ENCODE measurements at places on chromosomes 16 and 17.

DNA sequence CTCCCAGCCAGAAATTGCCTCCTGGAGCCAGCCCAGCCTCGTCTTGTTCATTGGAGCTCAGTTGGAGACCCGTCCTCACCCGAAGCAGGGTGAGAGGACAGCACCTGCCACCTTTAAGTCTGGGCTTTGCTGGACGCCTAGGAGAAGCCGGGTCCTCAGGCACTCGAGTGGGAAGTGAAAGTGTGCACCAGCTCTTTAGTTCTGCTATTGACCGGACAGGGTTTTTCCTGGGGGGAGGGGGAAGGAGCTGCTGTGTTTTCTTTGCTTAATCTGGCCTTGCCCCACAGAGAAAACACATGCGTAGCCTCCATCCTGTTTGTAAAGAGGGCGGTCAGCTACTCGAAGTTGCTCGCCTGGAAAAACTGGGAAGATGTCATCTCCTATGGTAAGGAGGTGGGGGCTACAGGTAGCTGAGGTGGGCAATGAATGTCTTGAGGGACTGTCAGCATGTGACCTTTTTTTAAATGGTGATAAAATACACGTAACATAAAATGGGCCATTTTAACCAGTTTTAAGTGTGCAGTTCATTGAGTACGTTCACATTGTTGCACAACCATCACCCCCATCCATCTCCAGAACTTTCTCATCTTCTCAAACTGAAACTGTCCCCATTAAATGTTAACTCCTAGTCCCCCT, 34.4 kb downstream of the CMIP start:
- no peak for DNase-seq

DNA sequence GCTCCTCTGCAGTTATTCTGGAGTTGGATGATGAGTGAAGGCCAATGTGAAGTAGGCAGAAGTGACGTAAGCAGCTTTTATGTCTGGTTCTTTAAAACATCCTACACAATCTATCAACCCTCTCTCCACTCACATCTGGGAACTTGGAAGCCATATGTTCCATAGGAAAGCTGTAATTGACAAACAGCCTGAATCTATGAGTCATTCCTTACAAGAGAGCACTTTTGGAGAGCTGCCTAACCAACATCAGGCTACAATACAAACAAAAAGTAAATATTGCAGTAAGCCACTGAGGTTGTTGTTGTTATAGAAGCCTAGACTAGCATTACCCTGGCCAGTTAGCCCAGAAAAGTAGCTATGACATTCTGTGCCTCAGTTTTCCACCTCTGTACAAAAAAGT, 5.9 kb downstream of the CCL7 start:
- no peak for DNase-seq

- no peak for DNase-seq
These were observed 401.7 kb upstream of the MAF start for GRCh38 chr16:80002261-80002660.

DNA sequence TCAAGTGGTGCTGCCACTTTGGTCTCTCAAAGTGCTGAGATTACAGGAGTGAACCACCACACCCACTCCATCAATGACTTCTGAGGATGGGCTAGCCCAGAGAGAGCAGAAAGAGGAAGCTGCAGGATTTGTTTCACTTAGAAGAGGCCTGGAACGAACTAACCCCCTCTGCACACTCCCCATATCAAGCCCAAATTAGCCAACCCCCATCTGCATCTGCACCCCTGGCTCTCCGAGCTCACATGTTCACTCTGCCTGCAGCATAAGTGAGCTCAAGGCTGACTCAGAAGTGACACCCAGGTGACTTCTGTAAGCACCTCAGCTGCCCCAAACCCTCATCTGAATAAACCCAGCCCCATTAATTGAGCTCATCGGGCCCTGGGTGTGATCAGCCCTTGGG, 4.8 kb downstream of the SCNN1G start:
- no peak for DNase-seq

DNA sequence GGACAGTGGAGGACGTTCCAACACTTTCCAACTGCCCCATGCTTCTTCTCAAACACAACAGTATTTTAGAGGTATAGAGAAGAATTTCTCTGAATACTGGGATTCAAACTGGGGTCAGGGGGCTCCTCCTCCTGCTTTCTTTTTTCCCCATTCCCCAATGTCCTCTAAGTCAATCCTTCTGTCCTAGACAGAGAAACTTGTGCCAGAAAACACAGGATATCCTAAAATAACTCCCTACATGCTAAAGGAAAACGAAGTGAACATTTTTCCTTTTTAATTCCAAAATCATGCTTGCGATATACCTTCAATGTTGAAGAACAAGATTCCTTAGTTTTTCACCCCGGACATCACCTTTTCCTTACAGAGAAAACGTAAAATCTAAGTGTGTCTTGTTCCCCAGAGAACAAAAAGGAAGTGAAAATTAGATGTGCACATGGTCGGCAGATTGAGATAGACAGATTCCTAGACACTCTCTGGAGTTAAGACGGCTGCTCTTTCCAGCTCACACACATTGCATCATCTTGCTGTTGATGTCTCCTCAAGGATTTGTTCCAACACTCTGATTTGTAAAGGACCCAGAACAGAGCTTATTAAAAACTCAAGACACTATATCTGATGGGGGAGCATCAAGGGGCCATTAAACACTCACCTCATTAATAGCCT, 228.2 kb downstream of the GRIN2A start:
- DNase-seq, result no peak

DNA sequence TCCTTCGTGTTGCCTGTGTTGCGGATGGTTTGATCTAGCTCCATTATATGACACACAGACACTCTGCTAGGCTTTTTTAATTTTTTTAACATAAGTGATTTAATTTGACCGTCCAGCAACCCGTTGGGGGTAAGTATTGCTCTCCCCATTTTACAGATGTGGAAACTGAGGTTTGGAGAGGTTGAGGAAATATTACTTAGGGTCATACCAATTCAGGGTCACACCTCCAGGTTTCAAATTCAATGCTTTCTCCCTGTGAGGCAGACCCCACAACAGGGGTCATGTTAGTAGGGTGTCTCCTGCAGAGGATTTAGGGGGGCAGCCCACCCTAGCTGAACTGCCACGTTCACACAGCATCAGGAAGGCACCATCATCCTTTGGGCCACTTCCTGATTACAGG, 179.4 kb downstream of the COPRS start:
- no peak for DNase-seq

DNA sequence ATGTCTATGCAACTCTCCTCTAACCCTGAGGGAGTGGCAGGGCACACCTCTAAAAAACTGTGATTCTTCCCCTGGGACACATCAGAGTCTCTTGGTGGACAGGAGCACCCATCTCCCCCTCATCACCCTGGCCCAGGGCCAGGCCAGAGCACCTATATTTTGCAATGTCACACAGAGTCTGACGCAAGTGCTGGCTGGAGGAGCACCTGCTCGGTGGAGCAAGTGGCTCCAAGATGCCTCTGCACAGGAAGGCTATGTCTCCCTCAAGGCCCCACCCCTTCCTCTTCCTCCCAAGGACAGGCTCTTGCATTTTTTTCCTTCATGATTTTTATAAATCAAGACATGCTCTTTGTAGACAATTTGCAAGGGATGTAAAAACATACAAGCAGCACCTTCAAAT, 13.3 kb downstream of the SNN start:
- no peak for DNase-seq

DNA sequence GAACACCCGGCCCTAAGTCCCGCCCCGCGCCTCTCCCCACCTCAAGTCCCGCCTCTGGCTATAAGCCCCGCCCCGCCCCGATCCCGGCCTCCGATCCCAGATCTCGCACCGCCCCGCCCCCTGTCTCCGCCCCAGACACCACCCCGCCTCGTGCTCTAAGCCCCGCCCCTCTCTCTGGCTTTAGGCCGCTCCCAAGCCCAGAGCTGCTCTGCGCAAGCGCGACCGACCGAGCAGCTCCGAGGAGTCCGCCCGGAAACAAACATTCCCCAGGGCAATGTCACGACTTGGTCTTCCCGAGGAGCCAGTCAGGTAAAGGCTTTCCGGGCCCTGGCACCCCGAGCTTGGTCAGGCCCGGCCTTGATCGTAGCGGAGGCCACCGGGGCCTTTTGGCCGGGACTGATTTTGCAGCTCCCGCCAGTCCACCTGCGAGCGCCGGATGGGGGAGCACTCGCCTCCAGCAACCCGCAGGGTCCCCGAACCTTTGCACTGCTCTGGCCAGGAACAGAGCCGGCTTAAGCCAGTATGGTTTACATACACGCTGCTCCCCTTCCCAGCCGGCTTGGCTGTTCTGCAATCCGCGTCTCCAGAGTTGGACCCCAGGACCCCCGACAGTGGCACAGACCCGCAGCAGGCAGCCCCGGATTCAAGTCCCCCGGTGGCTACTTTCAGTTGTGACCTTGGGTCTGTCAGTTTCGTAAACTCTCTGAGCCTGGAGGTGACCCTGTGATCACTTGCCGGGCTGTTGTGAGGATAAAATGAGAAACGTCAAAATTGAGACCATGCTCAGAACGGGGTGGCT, at the start of gene NUDT7:
NUDT7 (plus strand) TSS at position 206 of the 799 bp plus-strand sequence; CDS start at position 275, 69 bp downstream.
- peak; percentile 99 for DNase-seq

DNA sequence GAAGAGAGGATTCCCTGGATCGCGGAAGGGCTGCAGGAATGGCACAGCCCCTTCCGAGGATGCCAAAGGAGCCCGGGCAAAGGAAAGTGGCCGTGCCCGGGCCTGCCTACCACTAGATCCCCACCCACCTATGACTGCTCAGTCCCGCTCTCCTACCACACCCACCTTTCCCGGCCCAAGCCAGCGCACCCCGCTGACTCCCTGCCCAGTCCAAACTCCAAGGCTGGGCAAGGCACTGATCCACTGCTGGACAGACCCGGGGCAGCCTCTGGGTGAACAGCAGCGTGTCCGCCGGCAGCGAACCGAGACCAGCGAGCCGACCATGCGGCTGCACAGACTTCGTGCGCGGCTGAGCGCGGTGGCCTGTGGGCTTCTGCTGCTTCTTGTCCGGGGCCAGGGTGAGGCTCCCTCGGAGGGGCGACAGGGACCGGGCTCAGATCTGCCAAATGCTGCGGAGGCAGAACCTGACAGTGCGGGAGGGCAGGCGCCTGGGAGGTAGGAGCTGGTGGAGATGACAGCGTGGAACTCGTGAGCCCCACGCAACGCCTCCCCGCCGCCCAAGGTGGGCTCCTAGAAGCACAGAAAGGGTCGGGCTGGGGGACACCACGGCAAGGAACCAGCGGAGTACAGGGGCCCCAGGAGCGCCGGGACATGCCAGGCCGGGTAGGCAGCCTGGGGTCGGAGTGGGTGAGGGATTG, at the start of gene CES2:
CES2 (plus strand) TSS at position 203 of the 698 bp plus-strand sequence; CDS start at position 323, 120 bp downstream.
- DNase-seq, result peak; percentile 21

DNA sequence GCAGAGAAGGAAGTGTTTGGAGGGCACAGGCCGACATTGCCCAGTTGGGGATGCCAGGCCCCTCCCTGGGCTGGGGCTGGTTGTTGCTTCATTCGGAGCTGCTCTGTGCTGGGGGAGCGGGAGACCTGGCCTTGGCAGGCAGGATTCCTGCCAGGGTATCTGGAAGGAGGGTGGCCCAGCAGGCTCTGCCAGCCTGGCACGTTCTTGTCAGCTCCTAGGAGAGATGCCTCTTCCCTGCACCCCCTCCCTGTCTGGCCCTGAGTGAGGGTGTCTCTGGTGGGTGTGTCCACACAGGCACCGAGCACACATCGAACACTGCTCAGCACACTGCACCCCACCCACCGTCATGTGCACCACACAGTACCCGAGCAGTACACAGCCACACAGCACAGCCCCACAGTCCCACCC, 35.2 kb downstream of the ARHGAP23 start:
- no peak for DNase-seq

DNA sequence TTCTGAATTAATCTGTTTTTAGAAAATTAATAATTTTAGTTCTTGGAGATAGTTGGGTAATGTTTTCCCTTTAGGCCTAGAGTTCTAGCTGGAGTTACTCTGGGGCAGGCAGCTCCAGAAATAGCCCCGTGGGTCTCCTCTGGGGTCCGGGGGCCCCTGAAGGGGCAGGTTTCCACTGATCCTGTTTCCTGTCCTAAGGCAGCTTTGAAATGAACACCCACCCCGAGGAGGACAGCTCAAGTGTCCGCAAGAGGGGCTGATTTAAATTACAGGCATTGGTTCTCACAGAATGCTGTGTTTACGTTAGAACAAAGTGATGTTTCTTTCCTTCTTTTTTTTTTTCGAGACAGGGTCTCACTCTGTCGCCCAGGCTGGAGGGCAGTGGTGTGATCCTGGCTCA, 23.8 kb downstream of the EEF2K start:
- DNase-seq, result no peak

GRCh38 chr16:89691986-89692569, 5.6 kb downstream of the CDK10 start:
- no peak for DNase-seq

- DNase-seq, result peak; percentile 74
These were observed 12.0 kb downstream of the CA4 start for GRCh38 chr17:60161598-60162330.

GRCh38 chr16:31439519-31439918, 3.1 kb downstream of the ZNF843 start:
- no peak for DNase-seq

GRCh38 chr16:56606476-56607108, 1.8 kb upstream of the MT2A start:
- DNase-seq, result no peak

- DNase-seq, result peak; percentile 64
These were observed at the start of gene KIFC3 for GRCh38 chr16:57802341-57803133. Gene KIFC3, minus strand, starts transcription at chr16:57802491. Its CDS starts 4,248 bp downstream, at chr16:57798243.

DNA sequence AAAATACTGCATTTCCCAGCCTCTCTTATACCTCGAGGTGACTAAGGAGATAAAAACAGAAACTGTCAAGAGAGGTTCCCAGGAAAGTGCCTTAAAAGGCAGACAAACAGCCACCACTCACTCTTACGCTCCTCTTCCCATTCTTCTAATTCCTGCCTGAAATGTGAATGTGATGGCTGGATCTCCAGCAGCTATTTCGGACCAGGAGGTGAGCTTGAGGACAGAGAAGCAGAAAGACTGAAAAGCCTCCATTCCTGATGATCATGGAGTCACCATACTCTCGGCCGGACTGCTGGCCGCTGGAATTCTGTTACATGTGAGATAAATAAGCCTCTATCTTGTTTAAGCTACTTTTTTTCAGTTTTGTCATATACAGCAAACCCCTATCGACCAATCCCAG, 41.4 kb upstream of the ABR start:
- no peak for DNase-seq

DNA sequence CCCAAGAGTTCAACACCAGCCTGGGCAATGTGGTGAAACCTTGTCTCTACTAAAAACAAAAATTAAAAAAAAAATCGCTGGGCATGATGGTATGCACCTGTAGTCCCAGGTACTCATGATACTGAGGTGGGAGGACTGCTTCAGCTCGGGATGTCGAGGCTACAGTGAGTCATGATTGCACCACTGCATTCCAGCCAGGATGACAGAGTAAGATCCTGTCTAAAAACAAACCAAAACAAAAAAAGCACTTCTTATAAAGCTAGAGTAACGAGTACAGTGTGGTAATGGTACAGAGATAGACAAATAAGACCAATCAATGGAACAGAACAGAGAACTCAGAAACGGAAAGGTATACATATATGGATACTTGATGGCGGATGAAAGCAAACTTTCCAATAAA, 4.4 kb downstream of the NSMCE1 start:
- DNase-seq, result no peak

DNA sequence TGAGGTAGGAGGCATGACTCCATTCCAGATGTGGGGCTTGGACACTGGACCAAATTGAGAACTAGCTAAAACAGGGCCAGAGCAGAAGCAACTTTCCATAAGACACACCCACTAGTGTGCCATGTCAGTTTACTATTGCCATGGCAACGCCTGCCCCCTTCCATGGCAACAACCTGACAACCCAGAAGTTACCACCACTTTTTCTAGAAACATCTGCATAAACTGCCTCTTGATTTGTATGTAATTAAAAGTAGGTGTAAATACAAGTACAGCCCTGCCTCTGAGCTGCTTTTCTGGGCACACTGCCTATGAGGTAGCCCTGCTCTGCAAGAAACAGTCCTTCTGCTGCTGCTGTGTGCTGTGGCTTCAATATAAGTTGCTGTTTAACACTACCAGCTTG, 19.5 kb upstream of the SCNN1B start:
- DNase-seq, result no peak

- DNase-seq, result no peak
These were observed 29.0 kb downstream of the TRPV2 start for GRCh38 chr17:16444258-16444886.

All from GM23338 (cell line).